Left renal cortex interstitium (tissue), 4 donors: ENCODE measurements at places on chromosomes 7 and 10. TPM values are rescaled to one million over a fixed set of nuclear protein-coding genes. Genes with fewer than 3 reads are reported as not detected.

DNA sequence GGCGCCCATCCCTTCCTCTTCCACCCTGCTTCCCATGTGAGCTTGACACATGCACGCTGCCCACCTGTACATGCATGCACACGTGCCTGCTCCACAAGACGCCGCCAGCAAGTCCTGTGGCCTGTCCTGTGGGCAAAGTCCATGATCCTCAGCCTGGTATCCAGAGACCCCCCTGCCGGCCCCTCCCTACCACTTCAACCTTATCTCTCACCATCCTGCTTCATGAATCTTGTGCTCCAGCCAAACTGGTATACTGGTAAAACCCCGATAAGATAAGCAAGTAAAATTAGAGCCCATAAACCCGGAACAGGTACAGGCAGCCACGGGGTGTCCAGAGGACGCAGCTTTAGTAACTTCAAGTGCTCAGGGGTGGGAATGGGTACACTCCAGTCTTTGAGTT is 11.8 kb upstream of the TBXAS1 start:
- DNase-seq: no peak

The PROSER2 gene
- 5.6 TPM for polyA plus RNA-seq

The PODXL gene
- polyA plus RNA-seq: 699 TPM

DNA sequence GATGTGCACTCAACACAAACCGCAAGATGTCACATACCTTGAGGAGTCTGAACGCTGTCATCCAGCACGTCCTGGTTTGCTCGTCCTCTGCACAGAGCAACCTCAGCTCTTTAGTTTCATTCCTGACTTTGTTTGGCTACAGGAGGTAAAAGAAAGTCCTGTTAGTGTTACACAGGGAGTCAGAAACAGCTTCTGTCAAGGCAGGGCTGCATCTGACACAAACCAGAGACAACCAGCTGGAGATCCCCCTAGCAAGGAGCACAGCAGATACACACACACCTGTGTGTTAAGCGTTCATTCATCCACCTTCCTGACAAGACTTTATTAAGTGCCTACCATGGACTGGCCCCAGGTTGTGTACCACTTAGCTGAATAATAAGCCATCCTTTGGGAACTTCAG is 47.5 kb upstream of the DDC start:
- DNase-seq: no peak

GRCh38 chr10:12513775-12514673 is 164.7 kb downstream of the CAMK1D start:
- no peak for DNase-seq

GRCh38 chr7:6271060-6271658 is 1.3 kb downstream of the CYTH3 start:
- no peak for DNase-seq

The CFAP58 gene
- 0.32 TPM for polyA plus RNA-seq

DNA sequence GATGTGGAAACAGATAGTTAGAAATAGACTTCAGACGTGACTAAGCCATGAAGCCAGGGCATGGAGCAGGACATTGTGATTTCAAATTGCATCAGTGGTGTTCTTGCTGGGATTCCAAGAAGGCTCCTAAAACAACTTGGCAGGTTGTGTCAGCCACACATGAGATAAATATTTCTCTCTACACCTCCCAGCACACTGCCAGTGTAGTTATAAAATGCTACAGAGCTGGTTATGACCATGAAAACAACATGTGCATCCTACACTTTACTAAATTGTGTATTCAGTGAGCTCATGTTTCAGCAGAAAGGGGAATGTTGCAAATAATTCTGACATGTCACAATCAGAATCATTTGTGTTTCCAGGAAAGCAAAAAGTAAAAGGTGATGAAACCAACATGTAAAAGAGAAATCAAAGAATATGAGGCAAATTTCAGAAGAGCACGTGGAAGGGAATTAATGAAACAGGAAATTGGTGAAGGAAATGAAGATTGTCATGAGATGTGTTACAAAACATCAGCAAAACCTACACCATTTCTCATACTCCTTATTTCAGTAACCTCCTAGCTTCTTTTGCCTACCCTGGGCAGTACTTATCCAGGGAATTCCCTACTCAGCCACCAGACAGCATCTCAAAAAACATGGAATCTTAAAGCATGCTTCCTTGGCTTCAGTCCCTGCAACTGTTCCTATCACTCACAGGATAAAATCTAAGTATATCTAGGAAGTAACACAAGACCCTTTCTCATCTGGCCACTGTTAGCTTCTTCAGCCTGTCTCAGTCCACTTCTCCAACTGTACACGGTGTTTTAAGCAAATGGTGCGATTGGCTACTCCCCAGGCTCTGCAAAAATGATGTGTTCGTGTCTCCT is 5.8 kb upstream of the CYP3A7 start:
- no peak for DNase-seq

DNA sequence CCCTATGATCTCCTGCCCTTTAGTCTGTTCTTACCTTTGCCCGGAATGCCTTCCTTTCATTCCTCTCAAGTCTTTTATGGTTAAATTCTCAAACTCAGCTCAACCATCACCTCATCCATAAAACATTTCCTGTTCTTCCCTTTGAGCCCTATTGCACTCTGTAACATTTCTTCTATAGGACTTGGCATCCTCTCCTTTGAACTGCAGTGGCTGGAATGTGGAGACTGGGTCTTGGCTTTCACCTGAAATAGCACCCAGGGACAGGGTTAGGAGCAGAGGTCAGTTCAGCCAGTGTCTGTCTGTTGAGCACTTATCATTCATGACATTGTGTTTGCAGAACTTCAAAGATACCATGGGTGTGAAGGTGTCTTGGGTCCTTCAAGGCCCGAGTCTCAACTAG is 7.2 kb downstream of the NFE2L3 start:
- no peak for DNase-seq

DNA sequence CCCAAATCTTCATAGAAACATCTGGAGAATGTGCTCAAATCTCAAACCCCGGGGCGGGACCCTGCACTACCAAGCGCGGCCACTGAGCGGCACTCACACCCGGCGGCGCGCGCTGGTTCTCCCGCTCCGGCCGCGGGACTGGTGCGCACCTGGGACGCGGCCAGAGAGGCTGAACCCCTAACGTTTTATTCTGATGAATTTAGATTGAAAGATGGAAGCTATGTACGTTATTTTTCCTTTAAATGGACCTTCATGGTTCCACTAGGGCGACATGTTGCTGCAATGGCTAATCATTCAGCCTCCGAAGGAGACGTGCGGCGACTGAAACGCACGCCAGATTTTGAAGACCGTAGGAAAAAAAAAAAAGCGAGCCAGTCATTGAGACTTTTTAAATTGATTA is 107.0 kb upstream of the INSIG1 start:
- DNase-seq: no peak

DNA sequence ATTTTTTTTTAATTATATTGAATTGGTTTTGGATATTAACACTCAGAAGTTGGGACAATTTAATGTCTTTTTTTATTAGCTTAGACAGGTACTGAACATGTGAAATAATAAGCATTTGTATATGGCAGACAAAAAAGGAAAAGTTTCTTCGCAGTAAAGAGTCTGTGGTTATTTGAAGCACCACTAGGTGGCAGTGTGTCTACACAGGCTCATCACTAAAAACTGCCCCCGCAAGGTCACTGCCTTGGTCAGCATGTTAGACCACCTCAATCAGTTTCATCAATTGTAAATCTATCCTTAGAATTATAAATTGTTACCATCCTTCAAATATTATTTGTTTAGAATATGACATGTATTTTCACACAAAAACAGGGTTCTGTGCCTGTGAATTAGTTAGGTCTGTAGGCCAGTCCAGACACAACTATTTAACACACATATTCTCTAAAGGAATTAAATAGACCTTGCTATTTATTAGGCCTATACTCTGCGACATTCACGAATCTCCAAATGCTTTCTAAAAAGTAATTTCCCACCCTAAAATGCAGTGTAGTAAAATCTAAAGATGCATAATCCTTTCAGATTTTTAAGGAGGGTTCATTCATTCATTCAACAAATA is 17.0 kb downstream of the PNLIPRP3 start:
- peak; percentile 6 for DNase-seq

DNA sequence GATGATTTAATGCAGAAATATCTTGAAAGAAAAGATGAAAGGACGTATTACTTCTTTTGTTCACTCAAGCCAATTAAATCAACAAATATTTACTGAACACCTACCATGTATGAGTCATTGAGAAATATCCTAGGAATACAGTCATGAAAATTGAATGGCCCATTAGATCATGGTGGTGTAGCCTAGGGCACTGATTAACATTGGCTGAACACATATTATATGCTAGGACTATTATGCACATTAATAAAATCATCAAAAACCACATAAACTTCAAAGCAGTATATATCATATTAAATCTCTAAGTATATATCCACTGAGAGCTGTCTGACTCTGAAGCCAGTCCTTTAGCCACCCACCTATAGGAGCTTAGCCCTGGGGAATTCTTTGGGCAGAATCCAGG is 41.8 kb downstream of the FAM204A start:
- no peak for DNase-seq

The PTN gene
- 154 TPM for polyA plus RNA-seq

The TAF3 gene
- 12.2 TPM for polyA plus RNA-seq

The MTERF1 gene
- 20.5 TPM for polyA plus RNA-seq

GRCh38 chr10:1199345-1199673 is 143.1 kb downstream of the WDR37 start:
- no peak for DNase-seq

GRCh38 chr10:28938745-28939144 is 261.4 kb downstream of the BAMBI start:
- DNase-seq: no peak

The PRR15 gene
- 7.2 TPM for polyA plus RNA-seq

DNA sequence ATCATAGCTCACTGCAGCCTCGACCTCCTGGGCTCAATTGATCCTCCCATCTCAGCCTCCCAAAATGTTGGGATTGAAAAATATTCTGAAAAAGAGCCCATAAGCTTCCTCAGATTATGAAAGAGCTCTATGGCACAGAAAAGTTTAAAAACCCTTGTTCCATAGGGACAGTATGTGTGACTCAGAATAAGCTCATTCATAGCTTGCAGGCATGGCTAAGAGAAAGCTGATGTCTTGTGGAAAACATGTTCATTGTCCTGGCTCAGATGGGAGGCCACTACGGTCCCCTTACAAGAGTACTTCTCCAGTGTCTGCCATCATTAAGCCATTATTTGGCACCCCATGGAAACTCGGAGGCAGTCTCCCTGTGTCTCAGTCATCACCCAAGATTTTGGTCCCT is 64.0 kb downstream of the CCDC3 start:
- DNase-seq: no peak

DNA sequence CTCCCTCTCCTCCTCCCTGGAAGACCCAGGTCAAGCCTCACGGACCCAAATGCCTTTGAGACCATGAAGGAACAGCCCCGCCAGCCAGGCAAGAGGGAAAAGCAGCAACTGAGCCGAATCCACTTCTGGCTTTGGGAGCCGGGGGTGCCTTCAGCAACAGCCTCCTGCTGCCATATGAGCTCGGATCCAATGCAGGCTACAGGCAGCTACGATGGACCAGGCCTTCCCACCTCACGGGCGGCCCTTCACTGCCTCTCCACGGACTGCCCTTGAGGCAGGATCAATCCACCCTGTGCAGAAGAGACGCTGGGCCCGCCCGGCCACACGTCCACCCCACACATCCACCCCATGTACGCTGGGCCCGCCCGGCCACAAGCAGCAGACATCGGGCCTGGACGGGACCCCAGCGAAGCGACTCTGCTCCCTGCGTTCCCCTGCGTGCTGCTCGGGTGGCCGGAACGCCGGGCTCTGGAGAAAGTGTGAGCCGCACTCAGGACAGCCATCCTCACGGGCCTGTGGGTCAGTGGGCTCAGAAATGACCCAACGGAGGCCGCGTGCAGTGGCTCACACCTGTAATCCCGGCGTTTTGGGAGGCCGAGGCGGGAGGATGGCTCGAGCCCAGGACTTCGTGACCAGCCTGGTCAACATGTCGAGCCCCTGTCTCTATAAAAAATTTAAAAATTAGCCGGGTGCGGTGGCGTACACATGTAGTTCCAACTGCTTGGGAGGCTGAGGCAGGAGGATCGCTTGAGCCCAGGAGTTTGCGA is 82.0 kb downstream of the FOXL3 start:
- no peak for DNase-seq

The RBP3 gene
- polyA plus RNA-seq: 0.13 TPM

GRCh38 chr10:96222441-96222840 is 48.9 kb downstream of the BLNK start:
- DNase-seq: no peak

DNA sequence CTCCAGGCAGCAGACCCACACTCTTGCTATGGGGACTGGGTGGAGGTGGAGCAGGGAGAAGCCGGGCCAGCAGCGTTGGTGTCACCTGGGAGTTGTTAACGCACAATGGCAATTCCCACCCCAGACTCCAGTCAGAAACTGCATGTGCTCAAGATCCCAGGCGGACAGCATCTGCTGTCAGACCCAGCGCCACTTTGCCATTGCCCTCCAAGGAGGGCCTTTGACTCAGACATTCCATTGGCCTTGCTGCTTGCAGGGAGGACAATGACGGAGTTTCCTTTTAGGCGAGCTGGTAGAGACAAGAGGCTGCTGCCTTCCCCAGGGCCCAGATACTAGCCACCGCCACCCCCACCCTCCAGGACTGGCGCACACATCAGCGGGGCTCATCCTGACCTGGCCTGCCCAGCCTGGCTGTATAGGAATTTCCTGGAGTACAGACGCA is 34.5 kb downstream of the ZNF775 start:
- no peak for DNase-seq

DNA sequence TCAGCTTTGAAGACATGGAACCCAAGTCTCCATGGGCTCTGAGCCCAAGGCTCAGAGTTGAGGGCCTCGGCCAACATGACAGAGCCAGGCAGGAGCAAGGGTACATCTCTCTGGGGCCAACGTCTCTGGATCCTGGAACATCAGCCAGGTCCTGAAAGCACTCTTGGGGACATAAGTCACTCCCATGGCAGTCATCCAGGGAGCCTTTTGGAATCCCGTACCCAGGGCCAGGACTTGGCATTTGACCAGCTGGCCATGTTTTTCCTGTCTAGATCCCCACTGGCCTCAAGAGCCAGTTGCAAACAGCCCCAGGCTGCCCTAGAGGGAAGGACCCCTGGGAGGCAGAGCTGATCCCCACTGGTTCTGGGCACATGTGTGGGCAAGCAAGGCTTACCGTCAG is 4.3 kb upstream of the CXCL12 start:
- DNase-seq: no peak

GRCh38 chr10:15182540-15183207 is 14.2 kb upstream of the NMT2 start:
- DNase-seq: no peak

DNA sequence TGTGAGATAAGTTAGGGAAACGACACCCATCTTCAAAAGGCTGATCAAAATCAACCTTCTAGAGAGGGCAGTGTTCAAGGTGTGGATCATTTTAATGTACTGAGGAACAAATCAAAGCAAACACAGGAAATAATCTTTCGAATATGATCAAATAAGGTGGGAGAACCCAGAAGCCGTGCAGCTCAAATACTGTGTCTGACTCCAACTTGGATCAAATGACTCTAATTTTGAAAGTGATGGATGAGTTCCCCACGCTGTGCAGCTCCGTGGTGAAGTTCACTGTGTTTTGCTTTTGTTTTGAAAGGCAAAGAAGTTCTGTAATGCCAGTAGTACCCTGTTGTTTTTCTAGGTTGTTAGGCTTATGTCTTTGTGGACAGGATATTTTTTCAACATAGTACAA is 250.9 kb downstream of the SFMBT2 start:
- DNase-seq: no peak

The ADD3 gene
- 315 TPM for polyA plus RNA-seq

- DNase-seq: no peak
These were observed 137.4 kb upstream of the SEMA3D start for GRCh38 chr7:85324145-85324799.
